Activated CD4-positive, alpha-beta T cell treated with anti-CD3 and anti-CD28 coated beads, Interleukin-2, amount 50 U/mL, for 24 hours (primary cell): ENCODE measurements at places on chromosomes 7 and 10.

- DNase-seq: no peak
Observed at GRCh38 chr7:88761779-88762178, 2.3 kb downstream of the ZNF804B start.

DNA sequence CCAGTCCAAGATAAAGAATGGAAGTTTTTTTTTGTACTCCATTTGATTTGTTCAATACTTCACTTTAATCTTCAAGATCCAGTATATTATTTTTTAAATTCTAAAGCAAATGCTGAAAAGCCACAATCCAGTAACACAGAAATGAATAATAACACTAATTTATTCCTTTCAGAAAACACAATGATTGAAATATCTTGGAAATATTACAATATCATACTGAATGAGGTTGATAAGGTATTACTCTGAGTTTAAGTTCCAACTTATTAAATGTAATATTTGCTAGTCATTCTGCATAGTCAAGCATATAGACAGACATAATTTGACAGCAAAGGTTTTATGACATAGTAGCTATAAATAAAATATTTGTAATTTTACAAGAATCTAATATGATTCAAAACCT is 4.4 kb downstream of the MEOX2 start:
- no peak for DNase-seq

DNA sequence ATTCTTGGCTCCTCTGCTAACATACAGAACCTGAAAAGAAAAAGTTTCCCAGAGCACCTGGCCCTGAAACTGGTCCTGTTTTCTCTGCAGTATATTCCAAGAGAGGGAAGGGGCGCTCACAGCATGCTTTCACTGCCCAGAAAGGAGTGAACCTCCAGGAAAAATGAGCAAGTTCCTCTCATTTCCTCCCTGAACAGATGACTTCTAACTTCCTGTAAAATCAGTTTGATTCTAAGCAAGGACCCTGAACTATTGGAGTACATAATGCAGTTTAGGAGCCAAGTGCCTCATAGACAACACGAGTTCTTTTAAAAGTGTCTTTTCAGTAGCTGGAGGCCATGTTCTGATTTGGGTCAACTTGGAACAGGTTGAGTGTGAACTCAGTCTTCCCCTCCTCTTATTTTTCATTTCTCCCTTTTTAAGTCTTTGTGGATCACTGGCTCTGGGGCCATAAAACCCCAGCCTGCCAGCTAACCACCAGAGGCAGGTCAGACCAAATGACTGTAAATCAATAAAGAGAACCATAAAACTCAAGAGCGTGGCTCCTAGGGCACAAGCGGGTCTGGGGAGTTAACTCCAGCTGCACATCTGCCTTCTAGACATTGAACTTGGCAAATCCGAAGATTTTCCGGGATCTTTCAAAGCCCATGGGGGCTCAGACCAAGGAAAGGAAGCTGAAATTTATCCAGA is 5.9 kb upstream of the LRRC18 start:
- DNase-seq: no peak

DNA sequence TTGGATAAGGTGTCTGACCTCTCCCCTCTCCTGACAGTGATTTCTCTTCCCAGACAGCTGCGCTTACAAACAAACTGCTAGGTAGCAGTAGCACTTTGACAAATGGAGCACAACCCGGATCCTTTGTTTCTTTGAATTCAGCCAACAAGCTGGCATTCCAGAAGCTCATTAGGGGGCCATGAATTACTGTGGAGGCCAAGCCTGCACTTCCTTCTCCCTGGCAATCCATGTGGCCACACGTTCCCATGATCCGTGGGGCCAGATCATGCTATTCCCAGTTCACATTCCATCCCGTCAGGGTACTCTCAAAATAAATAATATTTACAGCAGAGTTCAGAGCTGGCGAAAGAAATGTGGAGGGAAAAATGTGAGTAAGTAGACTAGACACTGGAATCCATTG is 172.4 kb downstream of the PRPF18 start:
- no peak for DNase-seq

DNA sequence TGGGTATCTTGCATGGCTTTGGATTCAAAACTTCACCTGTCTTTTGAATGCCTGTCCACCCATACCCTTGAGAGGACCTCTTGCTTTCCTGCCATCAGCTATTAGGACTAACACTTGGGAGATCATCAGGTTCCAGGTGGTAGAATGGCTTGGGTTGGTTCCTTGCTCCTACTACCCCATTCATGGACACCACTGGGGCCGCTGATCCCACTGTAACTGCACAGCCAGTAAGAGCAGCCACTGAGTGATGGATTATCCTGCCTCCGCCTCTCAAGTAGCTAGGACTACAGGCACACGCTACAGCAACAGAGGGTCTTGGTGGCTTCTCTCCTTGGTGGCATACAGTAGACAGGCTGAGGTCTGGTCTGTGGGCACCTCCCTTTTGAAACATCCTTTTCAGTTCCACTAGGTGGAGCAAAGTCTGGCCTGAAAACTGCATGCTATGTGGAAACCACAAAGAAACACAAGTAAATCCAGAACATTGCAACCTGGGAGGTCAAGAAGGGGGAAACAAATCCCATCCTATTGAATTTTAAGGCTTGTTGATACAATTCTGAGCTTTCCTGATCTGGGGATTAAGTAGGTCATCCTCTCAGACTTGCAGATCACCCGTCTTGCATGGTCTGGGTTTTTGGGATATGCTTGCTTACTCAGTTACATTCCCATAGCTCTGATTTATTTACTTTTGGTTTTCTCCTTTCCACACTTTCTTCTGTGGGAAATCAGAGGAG is 9.4 kb downstream of the WBP1L start:
- DNase-seq: no peak

DNA sequence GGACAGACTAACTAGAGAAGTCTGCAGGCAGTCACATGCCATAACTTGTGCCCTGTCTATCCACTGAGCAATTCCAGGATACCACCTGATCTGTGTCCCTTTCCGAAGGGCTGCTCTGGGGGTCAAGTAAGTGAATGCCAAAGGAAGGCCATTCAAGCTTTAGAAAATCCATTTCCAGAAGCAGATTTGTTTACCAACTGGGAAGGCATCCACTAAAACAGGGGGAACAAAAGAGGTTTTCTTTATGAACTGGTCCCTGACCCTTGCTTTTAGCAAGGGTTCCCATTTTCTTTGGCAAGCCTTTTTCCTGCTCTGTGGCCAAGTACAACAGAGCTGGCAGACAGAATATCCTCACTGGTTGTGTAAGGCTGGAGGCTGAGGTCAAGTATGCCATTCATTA is 36.5 kb downstream of the ITPRID1 start:
- no peak for DNase-seq

- no peak for DNase-seq
Observed at GRCh38 chr10:109114579-109114978, 808.7 kb downstream of the XPNPEP1 start.

GRCh38 chr10:130717083-130717482 is 580.9 kb downstream of the GLRX3 start:
- DNase-seq: no peak

GRCh38 chr10:123266971-123267370 is 112.8 kb downstream of the BUB3 start:
- DNase-seq: no peak

GRCh38 chr7:32582036-32582435 is 86.7 kb downstream of the AVL9 start:
- DNase-seq: no peak

GRCh38 chr7:133401225-133401624 is 148.3 kb downstream of the EXOC4 start:
- DNase-seq: no peak

- no peak for DNase-seq
Observed at GRCh38 chr7:22865602-22865960, 42.9 kb upstream of the TOMM7 start.
